AG08396 (cell line): ENCODE measurements at places on chromosomes 3 and 15.

DNA sequence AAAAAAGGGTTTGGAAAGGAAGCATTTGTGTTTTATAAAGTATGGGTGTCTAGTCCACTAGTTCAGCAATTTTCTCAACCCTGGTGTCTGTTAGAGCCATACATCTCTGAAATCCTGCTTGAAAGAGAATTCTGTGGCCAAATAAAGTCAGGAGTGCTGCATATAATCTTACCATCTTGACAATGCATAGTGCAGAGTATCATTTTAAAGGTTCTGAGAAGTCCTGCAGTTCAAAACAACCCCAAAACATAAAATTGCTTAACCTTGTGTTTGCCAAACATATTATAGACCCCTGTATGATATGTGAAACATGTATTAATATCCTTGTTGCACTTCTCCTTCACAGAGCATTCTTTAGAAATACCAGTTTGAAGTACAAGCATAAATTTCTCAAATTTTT, 191.3 kb downstream of the THSD4 start:
- DNase-seq, result no peak

DNA sequence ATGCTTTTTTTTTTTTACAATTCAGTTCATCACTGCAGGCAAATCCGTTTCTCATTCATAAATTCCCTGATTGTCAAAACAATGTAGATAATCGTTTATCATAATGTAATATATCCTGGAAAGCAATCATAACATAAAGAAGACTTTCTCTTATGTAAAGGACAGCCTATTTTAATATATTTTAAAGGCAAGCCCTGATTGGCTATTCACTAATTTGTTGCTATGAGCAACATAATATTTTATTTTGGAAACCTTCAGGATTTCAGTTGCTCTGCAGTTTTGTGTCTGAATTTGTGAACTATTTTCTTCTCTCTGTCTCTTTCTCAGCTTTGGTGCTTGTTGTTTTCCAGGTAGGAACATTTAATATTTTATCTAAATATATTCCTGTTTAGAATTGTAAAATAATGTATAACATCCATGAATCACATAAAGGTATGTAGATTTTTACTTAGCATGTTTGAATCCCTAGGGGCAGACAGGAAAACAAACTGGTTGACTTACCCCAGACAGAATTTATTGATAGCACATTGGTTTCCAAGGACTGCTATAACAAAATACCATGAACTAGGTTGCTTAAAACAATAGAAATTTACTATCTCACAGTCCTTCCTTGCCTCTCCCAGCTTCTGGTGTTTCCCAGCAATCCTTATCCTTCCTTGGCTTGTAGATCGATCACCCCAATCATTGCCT, 253.5 kb downstream of the CDIN1 start:
- DNase-seq, result peak; percentile 12

DNA sequence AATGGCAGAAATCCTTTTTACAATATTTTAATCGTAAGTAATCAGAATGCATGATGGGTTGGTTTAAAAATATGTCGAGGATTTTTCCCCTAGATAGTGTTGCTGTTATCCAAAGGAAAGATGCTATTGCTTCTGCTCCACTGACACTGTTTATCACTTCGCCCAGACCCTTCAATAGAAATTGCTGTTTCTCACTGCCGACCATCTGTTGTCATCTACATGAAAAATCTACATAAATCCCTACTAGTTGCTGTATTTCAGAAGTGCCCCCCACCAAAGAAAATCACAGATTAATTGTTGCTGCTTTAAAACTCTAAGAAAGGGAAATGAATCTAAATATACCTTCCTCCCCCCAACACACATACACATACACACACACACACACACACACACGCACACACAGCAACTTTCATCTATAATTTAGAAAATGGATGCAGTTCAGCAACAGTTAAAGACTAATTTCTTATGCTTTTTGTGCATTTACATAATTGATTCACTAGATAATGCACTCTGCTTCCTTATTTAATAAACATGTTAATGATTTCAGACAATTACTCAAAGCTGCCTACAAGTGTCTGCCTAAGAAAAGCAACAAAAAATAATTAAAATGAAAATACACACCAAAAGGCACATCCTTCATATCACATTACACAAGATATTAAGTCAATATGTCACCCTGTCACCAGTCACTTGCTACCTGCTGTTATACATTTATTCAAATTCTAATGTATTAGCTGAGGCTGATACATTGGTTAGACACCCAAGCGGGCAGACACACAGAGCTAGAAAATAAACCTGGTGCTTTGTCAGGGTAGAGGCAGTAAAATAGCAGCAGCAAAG, 82.8 kb downstream of the RORA start:
- DNase-seq, result no peak

GRCh38 chr3:147449669-147450068, 40.5 kb downstream of the ZIC1 start:
- DNase-seq, result no peak

DNA sequence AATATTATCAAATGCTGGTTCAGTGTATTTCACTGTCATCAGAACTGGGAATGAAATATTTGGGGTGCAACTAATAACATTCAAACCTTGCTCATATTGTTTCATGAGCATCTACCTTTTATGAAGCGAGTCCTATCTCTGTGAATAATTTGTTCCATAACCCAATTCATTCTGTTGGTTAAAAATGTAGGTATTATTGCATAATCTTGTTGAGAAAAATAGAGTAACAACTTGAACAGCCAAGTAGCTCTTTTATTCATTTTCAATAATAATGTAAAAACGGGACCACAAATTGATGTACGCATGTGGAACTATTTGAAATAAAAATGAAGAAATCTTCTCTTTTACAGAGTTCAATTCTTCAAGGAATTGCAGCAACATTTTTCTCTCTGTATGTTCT, 30.1 kb upstream of the TBC1D5 start:
- no peak for DNase-seq

- peak; percentile 33 for DNase-seq
Observed at GRCh38 chr15:41928637-41929620, 35.1 kb upstream of the SPTBN5 start.

DNA sequence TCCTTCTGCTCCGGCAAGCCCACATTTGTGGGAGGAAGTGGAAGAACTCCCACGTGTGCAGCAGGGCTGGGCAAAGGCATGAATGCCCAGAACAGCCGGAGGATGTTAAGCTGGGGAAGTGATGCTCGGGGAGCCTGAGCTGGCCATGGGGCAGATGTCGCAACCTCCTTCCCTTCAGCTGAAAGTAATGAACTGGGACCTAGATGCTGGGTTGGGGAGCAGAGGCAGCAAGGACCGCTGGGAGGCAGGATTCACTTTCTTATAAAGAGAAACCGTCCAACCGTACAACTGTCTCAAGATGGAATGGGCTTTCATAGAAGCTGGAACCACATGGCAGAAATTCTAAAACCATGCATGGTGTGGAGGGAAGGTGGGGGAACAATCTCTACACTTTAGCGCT, 290.9 kb downstream of the OCA2 start:
- no peak for DNase-seq
